ENCODE measurements at places on chromosomes 7 and 10.

DNA sequence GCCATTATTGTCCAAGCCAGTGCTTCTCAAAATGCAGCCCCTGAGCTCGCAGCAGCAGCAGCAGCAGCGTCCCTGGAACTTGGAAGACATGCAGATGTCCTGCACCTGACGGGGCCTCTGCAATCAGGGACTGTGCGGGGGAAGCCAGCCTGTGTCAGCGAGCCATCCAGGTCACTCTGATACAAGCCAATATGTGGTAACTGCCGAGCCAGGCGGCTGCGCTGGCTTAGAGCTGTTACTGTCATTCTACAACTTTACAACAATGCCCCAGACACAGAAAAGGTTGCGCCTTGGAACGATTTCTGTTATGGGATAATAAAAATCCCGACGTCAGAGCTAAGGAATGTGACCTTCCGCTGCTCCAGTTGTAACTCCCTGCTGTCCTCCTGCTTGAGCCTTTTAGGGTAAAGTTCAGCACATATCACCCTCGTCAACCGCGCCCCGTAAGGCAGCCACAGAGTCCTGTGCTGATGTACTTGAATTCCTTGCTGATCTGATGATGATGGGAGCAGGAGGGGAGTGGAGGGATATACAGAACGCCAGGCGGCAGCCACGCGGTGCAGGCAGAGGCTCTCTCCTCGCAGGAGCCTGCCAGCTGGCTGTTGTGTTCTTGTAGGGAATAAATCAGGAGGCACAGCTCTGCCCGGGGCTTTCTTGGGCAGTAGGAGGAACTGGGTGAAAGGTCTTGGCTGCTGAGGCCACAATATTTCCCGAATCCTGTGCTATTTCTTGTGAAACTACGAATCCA is 20.0 kb upstream of the CRYGN start:
- DNase-seq, result no peak

DNA sequence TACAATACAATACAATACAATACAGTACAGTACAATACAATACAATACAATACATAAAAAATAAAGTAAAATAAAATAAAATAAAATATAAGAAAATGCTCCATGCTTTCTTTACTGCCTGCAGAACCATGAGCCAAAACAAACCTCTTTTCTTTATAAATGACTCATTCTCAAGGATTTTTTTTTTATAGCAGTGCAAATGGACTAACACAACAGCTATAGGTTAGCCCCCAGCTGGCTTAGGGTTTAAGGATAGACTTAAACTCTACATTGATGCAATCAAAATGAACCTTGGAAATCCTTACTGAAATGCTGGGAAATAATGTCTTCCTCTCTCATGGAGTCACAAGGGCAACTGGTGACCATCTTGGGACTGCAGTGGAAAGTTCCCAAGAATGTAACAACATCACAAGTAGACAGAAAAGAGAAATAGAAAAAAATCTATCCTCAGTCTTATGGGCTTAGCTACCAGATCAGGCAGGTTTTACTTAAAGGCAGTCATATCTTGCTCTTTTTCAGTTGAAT is 348.9 kb downstream of the ARL4A start:
- no peak for DNase-seq

GRCh38 chr10:86786368-86786767 is 29.9 kb downstream of the BMPR1A start:
- DNase-seq, result no peak

- DNase-seq, result no peak
Observed at GRCh38 chr10:130160775-130161174, 24.6 kb downstream of the GLRX3 start.

GRCh38 chr7:47583739-47584535 is 2.0 kb upstream of the TNS3 start:
- DNase-seq, result no peak

- peak; percentile 88 for DNase-seq
Observed at GRCh38 chr10:117167789-117168674, 29.3 kb upstream of the KCNK18 start.

GRCh38 chr7:12315049-12315448 is 88.6 kb downstream of the VWDE start:
- no peak for DNase-seq

DNA sequence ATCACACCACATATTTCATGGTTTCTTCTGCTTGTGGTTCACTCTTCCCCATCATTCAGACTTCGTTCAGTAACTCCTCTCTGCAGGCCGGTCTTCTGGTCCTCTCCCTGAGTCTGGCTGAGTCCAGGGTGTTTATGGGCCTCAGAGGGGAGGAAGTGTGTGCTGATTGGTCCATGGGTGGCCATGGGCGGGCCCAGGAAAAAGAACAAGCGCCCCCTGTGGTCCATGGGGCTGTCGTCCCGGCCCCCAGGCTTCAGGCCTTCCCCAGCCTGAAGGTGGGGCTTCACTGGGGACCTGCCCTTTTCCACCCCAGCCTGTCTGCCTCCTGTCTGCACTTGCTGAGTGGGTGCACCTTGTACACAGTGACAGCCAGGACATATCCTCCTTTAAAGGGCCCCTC is 123.7 kb downstream of the VIPR2 start:
- no peak for DNase-seq

DNA sequence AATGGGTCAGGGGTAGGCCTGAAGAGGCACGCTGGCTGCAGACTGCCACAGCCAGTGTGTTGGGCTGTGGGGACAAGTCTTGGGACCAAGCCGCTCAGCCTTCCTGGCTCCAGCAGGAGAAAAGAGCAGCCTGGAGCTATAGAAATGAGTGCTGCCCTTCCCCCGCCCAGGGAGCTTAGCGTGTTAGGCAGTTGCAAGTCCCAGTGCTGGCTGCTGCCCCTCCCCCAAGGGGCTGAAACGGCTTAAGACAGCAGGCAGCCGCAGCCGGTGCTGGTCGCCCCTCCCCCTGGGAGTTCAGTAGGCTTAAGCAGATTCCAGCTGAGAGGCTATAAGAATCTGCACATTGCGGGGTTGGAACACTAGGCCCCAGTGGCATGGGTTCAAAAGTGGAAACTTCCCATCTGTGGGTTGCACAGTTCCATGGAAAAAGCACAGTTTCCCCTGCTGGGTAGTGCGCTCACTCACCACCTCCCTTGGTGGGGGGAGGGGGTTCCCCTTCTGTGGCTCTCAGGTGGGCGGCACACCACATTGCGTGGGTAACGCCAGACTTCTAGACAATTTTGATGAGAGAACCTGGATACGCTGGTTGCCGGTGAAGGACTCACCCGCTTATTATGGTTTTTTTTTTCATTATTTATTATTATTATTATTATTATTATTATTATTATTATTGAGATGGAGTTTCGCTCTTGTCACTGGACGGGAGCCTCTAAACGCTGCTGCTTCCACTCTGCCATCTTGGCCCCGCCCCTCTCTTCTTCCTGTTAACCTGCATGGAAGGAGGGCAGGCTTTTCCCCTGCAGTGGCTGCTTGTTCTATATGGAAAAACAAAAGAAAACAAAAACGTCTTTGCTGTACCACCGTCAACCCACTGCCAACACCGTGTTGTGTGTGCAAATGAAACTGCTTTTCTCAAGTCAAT is 151.1 kb downstream of the CXCL12 start:
- DNase-seq, result no peak

GRCh38 chr10:83222300-83222699 is 917.0 kb upstream of the GHITM start:
- no peak for DNase-seq

- no peak for DNase-seq
Observed at GRCh38 chr10:96666741-96667140, 53.6 kb downstream of the PIK3AP1 start.

DNA sequence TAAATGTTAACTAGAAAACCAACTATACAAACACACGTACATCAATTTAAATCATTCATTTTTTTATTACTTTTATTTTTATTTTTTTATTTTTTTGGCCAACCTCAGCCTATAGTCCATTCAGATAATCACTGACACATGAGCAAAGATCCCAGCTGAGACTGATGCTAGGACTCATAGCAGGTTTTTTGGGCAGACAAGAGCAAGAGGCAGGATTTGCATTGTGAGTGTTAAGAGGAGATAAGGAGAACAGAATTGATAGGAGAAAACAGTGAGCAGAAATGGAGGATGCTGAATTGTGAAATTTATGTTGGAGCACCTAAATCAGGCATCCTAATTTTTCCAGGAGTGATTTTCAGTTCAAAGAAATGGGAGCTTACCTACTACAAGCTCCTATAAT is 240.3 kb downstream of the SEMA3D start:
- DNase-seq, result no peak

DNA sequence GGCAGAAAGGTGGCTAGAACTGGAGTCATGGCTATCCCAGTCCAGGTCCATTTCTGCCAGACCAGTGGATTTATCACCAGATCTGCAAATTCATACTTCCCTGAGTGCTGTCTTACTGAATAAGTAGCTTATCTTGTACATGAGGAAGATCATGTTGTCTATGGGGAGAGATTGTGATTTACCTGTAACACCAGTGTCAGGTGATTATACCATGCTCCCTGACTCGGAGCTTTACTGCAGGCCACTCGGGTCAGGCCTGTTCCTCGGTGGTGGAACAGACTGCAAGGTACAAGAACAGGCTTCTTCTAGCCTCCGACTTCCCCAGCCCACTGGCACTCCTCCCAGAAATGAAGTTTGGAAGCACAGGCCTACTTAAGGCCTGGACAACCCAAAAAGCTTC is 42.6 kb upstream of the DLG5 start:
- no peak for DNase-seq

DNA sequence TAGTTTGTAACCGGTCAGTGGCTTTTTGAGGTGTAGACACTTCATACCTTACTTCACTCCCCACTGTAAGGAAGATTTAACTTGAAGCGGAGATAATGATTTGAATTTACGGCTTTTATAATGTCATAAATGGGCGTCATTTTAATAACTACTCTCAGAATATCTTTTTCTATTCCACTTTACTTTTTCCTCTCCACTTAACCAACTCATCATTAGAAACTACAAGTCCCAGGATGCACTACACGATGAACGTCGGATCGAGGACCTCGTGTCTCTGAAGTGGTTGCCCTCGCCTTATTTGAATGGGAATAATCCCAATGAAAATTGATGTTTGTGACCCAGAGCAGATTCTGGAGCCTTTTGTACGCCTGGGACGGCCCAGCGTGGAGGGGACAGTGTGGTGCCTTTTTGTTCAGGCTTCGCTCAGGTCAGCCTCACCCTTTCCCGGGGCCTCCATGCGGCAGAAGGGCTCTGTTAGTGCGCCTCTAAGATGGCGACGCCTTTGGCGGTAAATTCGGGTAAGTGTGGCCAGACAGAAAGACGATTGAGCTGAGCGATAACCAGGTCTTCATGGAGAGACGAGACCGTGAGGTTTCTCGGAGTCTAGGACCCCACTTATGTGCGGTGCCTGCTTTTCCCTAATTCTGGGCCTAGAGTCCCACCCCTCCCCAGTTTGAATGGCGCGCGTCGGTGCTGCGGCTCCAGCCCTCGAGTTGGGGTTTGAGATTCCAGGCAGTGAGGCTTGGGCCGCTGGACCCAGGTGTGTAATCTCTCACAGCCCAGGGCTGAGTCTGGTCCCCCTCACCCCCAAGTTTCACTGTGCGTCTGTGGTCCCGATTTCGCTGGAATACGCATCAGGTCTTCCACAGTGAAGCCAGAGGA is at the start of gene NUP205:
Gene NUP205 (plus strand): TSS at position 463 of the 882 bp plus-strand sequence. CDS start 28 bp downstream, at position 491.
- DNase-seq, result peak; percentile 77

- DNase-seq, result no peak
Observed at GRCh38 chr7:71444130-71444529, 312.2 kb downstream of the GALNT17 start.

DNA sequence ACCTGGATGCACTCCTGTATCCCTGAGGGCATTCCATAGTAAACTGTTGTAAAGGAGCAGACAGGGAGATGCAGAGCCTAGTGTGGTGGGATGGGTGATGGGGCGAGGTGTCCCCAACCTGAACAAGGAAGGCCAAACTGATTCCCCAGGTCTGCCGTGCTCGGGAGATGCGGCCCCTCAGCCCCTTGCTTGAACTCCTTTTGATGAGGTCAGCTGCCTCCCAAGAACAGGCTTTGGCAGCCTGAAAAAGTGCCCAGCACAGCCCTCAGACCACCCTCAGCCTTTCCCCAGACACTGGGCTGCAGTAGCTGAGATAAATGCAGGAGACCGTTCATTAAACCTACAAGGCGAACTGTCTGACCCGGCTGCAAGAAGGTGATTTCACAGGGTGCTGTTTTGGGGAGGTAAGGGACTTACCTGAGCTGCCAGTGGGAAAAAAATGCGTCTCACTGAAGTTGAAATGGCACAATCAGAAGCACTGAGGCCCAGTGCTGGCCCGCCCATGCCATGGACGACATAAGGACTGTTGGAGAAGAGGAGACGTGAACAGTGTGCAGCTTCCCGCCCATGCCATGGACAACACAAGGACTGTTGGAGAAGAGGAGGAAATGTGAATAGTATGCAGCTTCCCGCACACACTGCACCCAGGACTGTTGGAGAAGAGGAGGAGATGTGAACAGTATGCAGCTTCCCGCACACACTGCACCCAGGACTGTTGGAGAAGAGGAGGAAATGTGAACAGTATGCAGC is 148.4 kb upstream of the FAM20C start:
- no peak for DNase-seq

DNA sequence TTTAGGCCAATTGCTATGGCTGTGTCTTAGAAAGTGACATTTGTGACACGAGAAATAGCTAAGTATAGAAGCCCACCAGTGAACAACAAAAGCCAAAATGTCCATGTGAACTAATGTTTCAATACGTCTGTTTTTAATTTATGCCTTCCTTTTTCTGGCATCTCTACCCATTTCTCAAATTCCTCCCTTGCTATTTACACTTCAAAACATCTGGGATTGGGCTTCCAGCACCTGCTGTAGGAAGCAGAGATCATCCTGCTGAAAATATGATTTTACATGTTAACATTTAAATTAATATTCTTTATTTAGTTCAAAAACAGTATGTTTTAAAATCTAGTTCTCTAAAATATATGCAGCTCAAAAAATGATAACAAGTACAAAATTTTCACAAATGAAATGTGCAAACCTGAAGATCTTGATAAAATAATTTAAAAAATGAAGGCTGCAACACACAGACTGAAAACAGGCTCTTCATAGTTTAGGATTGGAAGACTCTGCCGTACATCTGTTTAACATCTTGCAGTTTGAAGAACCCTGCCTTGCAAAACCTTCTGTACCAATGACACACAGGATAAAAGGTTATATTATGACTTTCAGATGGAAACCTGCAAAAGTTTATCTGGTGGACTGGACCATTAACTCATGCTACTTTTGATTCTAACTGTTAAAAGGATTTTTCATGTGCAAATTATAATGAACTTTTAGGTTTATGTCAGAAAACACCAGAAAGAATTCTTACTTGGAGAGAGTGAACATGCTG is 408.4 kb downstream of the SUGCT start:
- no peak for DNase-seq

DNA sequence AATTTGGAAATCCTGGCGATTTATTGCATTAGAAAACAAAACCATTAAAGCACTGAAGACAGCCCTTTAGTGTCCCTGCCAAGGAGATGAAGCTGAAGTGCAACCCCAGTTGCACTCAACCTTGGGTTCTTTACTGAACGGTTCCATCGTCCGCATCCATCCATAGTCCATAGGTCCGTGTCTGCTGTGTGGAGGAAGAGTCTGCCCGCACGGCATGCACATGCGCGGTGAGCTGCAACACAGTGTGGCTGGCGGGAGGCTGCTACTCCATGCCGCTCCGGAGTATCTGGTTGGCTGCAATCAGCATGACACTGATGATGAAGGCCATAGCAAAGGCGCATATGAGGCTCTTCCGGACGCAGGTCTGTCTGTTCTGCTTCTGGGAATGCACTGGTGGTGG is 624.6 kb downstream of the CALN1 start:
- DNase-seq, result no peak

GRCh38 chr10:113992471-113993011 is 51.1 kb upstream of the ADRB1 start:
- no peak for DNase-seq

Measured in GM20000 (cell line).